ENCODE measurements at places on chromosomes 5 and 9.

DNA sequence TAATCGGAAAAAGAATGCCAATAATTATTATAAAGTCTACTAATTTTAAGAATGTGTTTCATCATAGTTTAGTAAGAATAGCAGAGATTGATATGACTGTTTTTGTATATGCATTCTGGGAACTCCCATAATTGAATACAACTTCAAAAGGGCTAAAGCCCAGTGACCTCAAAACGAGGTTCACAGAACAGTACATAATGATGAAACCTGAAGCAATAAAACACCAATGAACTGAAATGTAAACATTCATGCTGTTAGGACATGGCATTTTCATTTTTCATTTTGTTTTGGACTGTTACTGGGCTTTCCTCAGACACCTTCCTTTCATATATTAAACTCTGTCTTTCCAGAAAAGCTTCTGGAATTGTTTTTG, 684 bp upstream of the JMY start:
- DNase-seq, result no peak

DNA sequence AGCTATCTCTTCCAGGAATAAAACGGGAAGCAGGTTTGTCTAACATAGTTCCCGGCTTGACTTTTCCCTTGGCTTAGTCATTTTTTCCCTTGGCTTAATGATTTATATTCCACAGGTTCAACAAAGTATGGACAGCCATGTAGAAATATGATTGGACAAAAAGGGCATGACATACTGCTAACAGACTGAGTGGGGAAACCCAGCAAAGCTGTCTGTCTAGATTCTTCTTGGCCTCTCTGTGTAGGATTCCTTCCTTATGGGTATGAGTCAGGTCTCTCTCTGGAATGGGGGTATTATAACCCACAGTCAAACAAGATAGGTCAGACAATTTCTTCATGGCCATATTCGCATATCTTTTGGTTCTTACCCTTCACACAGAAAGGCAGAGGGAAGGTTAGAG, 5.7 kb upstream of the MTAP start:
- DNase-seq, result no peak

DNA sequence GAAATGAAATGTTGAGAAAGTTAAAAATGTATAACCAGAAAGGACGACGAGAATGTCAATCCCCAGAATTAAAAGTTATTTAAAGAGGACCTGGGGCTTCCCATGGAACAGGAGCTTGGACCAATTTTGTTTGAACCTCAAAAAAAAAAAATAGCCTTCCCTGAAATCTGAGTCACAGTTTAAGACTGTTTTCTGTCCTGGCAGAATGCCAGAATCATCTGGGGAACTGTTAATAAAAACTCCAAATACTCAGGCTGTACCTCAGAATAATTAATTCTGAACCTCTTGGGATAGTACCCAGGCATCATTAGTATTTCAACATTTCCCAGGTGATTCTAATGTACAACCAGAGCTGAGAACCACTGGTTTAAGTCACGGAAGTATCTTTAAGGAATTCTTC, 102.2 kb upstream of the SLCO6A1 start:
- DNase-seq, result no peak

DNA sequence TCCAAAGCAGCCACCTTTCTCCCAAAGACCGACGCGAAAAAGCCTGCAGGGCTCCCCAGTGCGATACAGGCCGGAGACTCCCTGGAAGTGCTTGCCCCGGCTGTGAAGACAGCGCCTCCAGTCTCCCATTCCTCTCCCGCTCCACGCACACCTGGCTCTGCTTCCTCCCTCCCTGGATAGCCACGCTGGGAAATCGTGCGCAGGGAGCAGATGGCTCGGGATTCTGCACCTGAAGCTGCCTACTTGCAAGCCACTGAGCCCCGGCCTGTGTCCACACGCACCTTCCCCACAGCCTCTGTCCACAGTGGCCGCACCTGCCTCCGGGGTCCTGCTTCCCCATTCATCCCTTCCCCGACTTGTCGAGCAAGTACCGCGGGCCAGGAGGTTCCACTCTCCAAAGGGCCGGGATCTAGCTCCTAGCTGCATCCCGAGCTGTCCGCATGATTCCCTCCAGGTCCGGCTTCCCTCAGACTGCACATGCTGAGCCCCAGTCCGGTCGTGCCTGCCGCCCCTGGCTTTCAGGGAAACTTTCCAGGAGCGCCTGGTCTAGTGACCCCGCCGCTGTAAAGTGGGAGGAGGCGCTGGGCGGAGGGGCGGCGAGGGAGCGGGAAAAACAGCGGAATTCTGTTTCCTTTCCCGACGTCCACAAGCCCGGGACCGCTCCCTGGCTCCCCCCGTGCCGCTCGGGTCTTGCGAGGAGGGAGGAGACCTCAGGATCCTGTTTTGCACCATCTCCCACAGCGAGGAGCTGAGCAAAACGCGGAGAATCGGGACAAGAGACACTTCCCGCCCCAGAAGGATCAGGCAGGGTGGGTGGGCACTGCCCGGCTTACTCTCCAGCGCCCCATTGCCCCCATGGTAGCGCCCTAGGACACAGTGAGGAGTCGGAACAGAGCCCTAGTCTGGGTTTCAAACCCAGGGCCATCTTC, 2.0 kb downstream of the SEMA6A start:
- no peak for DNase-seq

- no peak for DNase-seq
Observed at GRCh38 chr5:35540002-35540401, 77.7 kb upstream of the SPEF2 start.

DNA sequence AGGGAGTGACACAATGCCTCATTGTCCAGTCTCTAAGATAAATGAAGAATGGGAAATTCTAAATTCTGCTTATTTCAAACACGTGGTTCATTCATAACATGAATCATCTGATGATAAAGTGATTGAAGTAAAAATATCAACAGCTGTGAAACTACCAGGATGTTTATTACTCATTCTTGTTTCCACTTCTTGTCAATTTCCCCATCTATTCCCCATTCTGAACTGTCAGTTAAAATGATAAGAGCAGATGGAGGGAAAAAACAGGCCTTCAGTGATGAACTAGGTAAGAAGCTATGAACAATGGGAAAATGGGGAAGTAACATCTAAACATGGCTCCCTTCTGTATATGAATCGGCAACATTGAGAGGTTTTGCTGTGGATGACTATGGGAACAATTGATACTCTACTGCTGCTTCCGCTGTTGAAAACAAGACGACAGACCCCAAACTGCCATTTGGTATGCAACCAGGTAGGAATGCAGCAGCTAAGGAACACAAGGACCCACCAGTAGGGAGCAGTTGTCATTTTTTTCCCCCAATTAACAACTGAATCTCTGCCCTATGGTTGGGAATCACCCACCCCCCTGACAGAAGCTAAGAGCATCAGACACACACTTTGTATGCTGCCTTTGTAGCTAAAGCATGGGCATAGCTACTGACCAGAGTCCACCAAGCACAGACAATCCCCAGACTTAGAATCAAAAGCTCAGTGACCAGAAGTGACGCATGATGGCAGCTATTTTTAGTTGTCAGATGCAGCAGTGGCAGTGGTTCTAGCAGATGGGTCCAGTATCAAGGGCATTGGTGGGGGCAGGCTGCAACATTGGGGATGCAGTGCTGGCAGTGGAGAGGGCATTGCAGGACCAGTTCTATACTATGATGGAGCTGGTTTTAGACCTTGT, 52.9 kb upstream of the ZNF366 start:
- DNase-seq, result no peak

GRCh38 chr9:88387552-88388202, 567 bp upstream of the SPIN1 start:
- DNase-seq, result peak; percentile 2

DNA sequence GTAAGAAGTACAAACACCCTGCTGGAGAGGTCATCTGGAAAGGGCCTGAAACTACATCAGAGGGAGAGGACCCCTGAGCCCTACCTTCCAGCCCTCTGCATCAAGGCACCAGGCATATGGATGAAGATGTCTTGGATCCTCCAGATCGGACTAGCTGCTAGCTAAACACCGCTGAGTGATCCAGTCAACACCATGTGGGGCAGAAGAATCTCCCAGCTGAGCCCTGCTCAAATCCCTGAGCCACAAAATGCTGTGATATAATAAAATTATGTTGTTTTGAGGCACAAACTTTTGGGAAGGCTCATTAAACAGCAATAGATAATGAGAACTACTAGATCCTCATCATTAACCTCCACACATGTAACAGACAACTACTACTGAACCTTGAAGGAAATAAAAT, 155.2 kb downstream of the FRMD3 start:
- no peak for DNase-seq

- no peak for DNase-seq
Observed at GRCh38 chr5:65811004-65811403, 89.0 kb downstream of the NLN start.

DNA sequence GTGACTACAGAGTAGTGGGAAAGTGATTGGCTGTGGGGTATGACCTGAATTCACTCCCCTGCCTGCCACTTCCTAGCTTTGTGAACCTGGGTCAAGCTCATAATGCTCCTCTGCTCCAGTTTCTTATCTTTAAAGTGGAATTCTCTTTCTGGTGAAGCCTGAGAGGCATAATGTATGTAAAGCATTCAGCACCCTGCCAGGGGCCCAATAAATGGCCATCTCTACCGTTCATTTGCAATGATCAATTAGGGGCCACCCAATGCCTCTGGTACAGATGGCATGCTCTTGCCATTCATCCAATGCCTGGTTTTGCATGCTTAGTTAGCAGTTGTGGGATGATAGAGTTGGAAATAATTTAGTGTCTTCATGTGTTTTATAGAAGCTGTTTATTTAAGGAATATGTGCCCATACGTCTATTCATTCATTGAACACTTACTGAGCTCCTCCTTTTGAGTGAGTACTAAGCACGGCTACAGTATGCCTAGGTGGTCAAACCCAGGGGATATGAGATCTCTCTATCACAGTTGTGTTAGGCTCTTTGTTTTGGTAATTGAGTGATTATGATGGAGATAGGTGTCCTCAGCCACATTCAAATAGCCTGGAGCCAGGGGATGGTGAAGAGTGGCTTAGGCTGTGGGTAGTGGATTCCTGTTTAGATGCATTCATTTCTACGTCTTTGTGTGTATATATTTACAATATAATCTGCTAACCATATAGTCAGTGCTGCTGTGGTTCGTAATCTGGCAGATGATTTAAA, 15.3 kb downstream of the ZNF462 start:
- no peak for DNase-seq

DNA sequence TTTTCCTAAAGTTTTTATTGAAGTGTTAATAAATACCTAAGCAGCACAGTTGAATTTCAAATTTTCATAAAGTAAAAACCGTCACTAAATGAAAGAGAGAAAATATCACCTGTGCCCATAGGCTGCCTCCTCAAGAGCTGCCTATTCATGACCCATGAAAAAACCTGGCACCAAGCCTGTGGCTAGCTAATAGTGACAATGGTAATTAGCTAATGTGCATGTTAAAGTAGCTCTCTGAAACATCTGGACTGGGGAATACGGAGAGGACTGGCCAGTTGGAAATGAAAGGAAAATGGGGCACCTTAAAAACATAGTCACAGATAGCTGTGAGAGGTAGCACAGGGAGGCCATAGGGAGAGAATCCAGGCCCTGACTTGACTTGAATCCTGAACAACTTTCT, 5.4 kb upstream of the GNE start:
- no peak for DNase-seq

GRCh38 chr5:87268126-87268969, 665 bp downstream of the RASA1 start:
- DNase-seq, result peak; percentile 67

GRCh38 chr5:2128686-2129355, 246.1 kb upstream of the IRX4 start:
- no peak for DNase-seq

GRCh38 chr9:104110509-104110908, 16.4 kb downstream of the SMC2 start:
- DNase-seq, result no peak

DNA sequence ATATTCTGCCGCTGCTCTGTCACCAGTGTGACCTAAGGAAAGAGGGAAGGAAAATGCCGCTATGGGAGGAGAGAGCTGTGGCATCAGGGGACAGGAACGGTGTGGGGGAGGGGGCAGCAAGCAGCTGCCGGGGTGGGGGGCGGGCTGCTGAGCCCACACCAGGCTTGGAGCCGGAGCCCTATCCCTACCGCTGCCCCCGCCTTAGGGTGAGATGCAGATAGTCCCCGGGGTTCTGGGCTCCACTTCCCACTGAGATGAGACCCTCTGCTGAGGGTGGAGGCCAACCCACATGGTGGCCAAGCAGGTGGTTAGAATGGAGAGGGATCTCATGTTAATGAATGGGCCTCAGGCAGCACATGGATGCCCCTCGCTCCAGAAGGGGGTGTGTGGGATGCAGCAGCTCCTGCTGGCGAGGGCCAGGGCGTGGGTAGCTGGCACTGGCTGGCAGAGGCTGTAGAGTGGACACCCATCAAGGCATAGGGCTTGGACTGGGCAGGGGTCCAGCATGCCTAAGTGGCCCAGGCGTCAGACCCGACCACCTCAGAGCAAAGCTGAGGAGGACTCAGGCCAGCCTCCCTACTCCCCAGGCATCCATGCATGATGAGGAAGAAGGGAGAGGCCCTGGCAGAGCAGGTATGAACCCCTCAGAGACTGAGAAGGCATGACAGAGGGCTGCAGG, 131.5 kb downstream of the ZNF354C start:
- DNase-seq, result no peak

DNA sequence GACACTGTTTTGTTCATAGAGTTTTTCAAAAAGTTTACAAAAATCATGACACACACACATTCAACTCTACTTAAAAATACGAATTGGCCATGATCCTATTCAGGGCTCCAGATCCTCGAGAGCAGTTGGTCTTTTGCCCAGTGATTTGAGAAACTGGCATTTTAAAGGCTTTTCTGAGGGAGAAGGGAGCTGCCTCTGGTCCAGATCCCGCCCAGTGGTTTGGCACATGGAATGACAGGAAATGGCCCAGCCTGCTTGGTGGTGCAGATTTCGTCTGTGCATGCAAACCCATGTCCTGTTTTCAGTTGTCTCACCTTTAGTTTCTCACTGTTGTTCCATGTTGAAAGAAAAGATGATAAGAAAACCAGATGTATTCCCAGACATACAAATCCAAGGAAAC, 3.6 kb downstream of the CAMK4 start:
- DNase-seq, result no peak

DNA sequence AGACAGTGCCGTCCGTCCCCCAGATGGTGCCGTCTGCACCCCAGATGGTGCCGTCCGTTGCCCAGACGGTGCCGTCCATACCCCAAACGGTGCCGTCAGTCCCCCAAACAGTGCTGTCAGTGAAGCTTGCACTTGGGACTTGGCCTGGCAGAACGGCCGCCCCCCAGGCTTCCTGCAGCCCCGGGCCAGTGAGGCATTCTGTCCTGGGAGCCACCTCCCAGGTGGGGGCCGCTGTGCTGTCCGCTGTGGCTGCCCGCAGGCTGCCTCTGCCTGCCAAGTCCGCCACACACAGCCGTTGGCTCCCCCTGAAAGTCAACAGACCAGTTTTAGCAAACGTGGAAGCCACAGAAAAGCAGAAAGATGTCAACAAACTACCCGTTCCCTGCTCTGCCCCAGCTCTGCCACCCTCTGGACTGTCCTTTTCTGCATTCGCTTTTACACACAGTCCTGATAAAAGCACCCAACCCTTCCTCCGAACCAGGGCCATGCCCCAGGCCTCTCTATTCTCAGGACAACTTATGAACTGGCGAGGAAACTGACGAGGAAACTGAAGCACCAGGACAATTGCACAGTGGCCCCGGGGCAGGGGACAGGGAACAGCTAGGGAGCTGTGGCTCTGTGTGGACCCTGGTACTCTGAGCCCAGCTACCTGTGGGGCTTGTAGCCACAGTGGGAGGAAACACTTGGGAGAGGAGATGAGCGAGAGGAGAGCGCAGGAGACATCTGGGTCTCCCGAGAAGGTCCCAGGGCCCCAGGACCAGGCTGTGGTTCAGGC, 39.6 kb upstream of the RXRA start:
- DNase-seq, result no peak

- no peak for DNase-seq
Observed at GRCh38 chr9:122900791-122901190, 4.4 kb downstream of the RC3H2 start.
